ENCODE measurements at places on chromosomes 11 and 22.

- no peak for DNase-seq
Observed at GRCh38 chr11:67344264-67344663, 9.1 kb downstream of the POLD4 start.

DNA sequence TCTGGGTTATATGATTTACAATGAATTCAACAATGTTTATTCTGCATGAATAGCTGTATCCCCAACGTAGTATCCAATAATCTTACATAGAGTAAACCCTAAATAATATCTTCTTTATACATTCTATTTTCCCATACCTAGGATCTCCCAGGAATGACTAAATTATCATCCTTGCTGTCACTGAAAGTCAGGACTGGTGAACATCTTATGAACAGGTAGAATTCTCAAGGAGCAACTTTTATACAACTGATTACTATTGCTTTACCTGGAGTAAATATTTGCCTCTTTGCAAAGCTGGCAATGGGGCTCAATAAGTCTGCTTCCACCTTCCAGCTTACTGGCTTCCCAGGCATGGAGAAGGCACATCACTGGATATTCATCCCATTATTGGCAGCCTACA lies at the start of gene OR51B6:
Gene OR51B6 (plus strand): TSS at position 301 of the 400 bp plus-strand sequence. CDS start 0 bp downstream, at position 301.
- no peak for DNase-seq

DNA sequence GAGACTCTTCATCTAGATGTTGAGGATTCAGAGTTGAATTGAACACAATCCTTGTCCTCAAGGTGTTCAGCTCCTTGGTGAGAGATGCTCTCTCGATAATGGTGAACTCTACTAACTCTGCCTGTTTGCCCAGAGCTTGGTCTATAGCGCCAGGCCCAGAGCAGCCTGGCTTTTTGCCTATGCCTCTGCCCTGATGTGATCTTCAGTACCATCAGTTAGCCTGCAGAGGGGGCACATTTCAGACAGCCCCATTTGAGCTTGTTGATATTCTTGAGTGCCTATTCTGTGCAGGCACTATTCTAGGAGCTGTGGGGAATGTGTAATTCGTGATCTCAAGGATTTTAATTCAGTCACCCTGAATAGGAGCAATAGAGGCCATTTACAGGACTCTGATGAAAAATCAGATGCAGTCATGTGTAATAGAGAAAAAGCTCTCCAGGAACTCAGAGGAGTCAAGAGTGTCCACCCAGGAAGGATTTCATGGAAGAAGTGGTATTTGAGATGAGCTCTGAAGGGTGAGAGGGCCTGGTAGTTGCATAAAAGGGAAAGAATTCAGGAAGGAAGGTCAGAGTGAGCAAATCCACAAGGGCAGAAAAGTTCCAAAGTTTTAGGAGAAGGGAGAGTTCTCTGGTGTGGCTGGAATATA lies 19.3 kb downstream of the GTPBP1 start:
- no peak for DNase-seq

DNA sequence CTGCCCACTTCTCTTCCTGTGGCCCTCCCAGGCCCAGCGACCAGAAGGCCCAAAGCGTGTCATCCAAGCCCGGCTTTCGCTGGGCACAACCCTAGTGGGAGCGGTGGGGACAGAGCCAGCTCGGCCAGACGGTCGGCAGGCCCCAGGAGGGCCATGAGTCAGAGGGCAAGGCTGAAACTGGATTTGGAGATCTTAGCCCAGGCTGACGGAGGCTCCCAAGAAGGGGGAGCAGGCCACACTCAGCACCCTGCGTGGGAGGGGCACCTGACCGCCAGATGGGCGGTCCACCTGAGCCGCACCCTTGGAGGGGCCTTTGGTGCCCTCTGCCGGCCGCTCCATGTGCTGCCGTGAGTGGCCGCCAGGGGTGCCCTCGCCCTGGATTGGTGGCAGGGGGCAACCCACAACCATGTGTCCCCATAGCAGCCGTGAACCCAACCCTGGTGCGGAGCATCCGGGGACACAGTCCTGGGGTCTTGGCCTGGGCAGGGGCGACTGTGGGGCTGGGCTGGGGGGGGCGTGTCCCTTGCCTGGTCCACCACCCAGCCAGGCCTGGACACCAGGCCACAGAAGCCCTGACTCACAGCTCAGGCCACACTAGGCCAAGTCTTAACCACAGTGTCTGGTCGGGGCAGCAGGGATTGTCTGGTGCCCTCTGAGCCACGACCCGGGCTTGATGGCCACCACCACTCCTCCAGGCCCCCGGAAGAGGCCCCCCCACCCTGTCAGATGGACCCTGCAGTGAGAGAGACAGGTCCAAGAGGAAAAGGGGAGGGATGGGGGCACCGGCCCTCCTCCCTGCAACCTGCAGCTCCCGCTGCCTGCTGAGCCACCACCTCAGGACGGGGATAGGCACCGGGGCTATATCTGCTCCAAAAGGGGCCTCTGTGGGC lies 19.2 kb upstream of the TALDO1 start:
- DNase-seq, result peak; percentile 51

- DNase-seq, result no peak
Observed at GRCh38 chr22:43869799-43870198, 7.5 kb upstream of the SULT4A1 start.

DNA sequence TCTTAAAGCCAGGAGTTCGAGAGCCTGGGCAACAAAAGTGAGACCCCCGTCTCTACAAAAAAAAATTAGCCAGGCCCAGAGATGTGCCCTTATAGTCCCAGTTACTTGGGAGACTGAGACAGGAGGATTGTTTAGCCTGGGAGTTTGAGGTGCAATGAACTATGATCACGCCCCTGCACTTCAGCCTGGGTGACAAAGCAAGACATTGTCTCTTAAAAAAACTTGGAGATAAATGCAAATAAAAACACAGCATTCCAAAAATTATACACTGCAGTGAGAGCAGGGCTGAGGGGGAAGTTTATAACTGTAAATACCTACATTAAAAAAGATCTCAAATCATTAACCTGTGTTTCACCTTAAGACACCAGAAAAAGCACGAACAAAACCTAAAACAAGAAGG lies 22.1 kb downstream of the AP2A2 start:
- no peak for DNase-seq

GRCh38 chr11:22197139-22198005 lies 4.5 kb downstream of the ANO5 start:
- no peak for DNase-seq

GRCh38 chr11:105538588-105538987 lies 71.3 kb upstream of the GRIA4 start:
- DNase-seq, result no peak

- no peak for DNase-seq
Observed at GRCh38 chr22:44845191-44845590, 92.8 kb downstream of the ARHGAP8 start.

DNA sequence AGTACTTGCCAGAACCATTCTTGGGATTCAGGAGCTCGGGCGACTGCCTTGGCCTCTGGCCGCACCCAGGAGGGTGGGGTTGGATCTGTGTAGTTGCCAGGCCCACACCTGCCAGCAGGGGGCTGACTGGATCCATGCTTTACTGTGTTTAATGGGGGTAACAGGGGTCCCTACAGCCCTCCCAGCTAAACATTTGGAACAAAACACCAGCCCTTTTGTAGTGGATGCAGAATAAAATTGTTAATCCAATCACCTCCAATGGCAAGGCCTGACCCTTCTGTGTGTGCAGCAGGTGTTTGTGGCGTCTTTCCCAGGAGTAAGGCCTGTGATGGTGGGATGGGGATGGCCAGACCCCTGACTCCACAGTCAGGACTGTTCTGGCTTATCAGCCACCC lies 22.5 kb downstream of the SUN2 start:
- DNase-seq, result no peak

DNA sequence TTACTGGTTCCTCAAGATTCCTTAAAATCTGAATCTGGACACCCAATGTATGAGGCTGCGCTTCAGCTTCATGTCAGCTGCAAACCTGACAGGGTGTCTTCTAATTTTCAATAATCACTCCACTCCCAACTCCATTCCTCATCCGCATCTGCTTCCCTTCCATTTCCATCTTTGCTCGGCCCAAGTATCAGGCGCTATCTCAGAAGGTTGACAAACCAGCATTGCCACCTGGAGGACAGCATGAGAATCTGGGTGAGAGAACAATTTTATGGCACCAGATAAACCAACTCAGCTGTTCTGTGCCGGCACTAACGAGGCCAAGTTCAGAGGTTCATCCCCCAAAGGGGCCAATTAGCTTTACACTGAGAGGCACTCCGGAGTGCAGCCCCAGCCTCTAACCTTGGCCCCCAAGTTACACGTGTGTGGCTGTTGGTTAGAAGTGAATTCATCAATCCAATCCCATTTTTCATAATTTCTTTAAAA lies 79.1 kb upstream of the LMO2 start:
- peak; percentile 19 for DNase-seq

DNA sequence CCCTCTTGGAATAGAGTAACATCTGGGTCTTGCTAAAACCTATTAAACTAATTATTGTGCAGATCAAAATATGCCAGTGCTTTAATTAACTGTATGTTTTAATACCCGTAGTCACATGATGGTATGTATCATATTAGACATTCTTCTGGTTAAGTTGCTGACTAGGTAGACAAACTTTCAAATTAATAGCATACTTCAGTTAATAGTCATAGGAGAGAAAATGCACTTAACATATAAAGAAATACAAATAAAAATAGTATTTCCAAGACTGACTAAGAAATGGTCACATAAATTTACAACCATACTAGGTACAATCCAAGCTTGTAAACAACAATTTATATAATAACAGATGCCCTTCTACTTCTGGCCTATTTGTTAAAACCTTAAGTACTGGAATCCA lies 7.6 kb upstream of the EXPH5 start:
- no peak for DNase-seq

GRCh38 chr11:95121698-95122097 lies 32.1 kb downstream of the ENDOD1 start:
- DNase-seq, result no peak

DNA sequence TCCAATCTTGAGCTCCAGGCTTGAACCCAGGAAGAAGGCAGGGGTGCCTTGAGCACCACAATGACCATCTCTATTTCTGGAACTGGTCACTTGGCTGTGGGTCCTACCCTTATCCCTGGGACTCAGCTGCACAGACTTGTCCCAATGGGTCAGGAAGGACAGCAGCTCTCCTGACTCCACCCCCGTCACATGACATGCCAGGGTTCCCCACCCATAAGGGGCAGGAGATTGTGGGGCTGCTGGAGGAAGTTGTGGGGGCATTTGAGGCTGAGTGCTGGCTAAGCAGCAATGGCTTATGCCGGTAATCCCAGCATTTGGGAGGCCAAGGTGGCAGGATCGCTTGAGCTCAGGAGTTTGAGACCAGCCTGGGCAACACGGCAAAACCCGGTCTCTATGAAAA lies 56.2 kb downstream of the NFAM1 start:
- DNase-seq, result no peak

- DNase-seq, result no peak
Observed at GRCh38 chr11:122755409-122755808, 82.9 kb upstream of the CRTAM start.

DNA sequence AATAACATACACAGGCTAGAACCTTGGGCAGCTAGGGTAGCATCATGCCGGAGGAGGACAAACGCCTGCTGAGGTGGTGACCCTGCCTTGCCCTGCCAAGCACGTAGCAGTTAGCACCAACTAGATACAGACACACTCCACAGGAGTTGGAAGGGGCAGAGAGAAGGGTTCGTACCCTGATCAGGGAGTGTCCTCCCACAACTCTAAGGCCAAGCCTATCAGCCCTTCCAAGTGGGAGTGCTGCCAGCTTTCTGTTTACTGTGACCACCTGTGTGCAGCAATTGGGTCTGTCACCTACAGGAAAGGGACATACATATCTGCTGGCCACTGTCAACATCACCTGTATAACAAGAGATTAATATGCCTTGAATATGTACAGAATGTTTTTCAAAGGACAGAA lies 1.9 kb upstream of the THAP7 start:
- DNase-seq, result no peak

DNA sequence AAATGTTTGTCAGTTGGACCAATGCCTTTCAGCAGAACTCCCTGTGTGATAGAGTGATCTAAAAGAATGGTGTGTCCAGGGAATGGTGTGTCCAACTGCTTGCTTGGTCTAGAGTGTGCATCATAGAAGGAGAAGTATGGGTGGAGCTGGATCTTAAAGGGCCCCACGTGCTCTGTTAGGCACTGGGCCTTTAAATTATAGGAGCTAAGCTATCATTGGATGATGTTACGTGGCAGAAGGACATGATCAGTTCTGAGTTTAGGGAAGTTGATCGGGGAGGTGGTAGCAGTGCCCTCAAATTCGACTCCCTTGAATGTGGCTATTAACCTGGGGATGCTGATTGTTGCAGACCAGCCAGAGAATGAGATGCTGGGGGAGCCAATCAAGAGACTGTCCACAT lies 16.4 kb downstream of the STX3 start:
- DNase-seq, result no peak

DNA sequence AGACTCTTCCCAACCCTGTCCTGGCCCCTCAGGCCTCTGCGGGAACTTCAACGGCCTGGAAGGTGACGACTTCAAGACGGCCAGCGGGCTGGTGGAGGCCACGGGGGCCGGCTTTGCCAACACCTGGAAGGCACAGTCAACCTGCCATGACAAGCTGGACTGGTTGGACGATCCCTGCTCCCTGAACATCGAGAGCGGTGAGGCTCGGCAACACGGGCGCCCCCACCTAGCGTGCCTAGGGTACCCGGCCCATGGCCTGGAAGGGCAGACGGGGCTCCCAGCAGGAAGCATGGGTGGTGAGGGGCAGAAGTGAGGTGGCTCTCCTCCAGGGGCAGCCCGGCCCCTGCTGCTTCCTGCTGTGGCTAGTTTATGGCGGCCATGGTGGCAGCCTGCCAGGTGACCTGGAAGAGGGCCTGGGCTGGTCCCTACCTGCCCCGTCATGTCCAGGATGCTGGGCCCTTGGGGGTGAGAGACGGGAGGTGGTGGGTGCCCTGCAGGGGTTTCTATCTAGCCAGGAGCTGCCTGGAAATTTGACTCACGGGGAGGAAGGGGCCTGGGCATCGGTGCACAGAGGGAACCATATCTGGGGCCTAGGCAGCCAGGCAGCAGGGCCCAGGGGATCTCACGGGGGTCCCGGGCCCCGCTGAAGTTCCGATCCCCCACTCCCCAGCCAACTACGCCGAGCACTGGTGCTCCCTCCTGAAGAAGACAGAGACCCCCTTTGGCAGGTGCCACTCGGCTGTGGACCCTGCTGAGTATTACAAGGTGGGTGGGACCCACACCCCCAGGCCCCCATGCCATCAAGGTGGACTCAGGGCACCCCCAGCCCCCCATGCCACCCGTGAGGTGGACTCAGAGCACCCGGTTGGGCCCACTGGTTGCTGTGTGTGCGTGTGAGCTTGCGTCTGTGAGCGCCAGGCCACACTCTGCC lies 9.2 kb downstream of the MUC2 start:
- DNase-seq, result no peak

- no peak for DNase-seq
Observed at GRCh38 chr22:31742115-31742514, 7.8 kb downstream of the PRR14L start.

GRCh38 chr22:50581950-50582492 lies 628 bp downstream of the CHKB start:
- DNase-seq, result no peak

DNA sequence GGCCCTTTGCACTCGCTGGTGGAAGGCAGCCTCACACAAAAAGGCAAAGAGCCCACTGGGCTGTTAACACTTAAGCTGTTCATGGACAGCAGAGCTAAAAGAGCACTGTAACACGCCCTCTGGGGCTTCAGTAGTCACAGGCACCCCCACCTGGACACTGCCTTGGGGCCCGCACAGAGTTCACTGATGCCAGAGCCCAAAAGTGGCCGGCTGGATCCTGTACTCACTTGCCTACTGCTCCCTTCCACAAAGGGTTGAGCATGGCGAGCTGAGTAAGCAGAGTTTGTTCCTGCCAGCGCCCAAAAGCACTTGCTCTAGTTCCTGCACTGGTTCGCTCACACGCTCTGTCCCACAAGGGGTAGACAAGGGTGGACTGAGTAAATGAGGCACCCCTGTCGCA lies 78.8 kb downstream of the RELT start:
- no peak for DNase-seq

GRCh38 chr11:49405743-49406142 lies 197.3 kb upstream of the FOLH1 start:
- DNase-seq, result no peak
